ENCODE measurements at places on chromosomes 3 and 15.

- no peak for DNase-seq
Observed at GRCh38 chr15:25188551-25189101, 233.8 kb downstream of the SNRPN start.

DNA sequence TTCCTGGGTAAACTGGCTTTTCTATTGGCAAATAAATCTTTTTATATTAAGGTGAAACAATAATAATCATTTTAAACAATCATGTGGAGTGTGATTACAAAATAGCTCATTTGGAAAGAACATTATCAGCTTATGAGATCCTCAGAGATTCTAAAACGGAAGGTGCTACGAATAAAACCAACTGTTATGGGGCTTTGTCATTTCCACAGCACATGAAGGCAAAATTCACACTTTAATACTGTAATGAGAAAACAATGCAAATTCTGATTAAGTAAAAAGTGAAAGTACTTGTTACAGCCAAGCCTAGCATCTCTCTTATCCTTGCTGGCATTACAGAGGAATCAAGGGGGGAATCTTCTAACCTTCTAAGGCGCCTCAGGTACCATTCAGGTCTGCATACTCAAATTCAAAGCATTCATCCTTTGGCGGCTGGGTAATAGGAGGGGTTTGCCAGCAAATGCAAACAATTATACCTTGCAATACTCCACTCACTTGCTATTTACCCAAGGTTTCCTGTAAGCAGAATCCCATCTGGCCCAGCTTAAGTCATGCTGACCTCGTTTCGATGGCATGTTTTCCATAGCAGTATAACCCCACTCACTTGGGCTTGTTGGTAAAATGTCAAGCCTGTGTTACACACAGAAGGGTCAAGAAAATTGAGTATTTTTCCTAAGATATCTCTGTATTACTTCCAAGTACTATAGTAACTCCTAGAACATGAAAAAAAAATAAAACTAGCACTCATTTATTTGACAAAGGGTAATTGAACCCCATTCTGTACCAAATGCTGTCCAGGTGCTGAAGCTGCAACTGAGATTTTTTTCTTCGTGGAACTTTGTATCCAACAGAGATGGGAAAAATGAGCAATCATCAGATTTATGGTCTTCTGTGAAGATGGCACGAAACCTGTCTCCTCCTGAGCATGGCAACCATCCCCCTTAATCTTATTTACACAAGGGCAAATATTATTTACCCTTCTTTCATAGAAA is 183.7 kb upstream of the LMCD1 start:
- DNase-seq = no peak

- no peak for DNase-seq
Observed at GRCh38 chr3:45064512-45065372, 38.6 kb downstream of the CLEC3B start.

DNA sequence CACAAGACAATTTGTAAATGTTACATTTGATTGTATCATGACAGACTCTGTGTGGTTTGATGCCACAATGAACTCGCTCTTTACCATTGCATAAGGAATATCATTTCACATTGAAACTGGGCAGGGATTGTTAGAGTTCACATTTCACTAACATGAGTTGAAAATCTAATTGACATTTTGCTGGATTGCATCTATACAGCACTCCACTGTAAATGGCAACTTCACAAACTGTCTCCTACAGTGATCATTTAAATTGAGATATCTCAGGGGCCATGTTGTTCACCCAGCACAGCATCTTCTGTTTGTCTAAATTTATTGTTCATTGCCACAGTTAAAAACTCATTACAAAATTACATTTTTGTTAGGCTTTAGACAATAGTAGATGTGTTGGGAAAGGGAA is 499.4 kb downstream of the GBE1 start:
- DNase-seq = no peak

DNA sequence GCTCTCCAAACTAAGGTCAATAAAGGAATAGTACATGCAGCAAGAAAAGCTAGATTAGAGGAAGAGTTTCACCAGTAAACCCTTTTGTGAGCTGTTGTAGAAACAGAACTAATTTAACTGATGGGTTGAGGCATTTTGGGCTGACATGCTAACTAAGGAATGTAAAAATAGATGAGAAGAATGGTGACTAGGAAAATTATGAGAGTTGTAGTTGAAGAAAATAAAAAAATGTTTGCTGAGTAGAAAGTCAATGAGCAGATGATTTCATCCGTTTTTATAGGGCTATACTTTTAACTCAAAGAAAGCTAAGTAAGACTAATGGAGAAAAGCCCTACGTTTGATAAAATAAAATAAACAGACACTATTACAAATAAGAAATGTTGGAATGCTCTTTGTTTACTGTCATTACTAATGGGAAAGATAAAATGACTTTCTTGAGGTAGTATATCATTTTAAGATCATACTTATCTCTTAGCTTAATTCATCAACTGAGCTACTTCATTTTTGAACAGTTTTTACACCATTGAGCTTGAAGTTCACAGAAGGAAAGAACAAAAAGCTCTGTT is 209.4 kb upstream of the DPH6 start:
- no peak for DNase-seq

GRCh38 chr15:39242345-39242744 is 338.5 kb upstream of the THBS1 start:
- no peak for DNase-seq

DNA sequence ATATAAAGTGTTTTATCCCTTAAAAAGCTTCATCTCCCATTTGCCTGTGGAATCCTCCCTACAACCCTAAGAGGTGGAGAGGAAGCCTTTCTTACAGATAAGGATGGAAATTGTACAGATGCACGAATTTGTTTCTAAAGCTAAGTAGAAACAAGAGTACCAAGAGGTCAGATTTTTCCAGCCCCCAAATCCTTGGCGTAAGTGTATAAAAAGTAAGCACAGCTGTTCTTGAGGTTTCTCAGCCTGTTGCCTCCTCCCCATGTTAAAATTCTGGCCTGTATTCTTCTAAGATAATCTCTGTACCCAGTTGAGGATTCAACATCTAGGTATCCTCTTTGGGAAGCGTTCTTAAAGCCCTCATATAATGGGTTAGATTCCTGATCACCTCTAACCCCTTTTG is 34.9 kb downstream of the RAB7A start:
- no peak for DNase-seq

DNA sequence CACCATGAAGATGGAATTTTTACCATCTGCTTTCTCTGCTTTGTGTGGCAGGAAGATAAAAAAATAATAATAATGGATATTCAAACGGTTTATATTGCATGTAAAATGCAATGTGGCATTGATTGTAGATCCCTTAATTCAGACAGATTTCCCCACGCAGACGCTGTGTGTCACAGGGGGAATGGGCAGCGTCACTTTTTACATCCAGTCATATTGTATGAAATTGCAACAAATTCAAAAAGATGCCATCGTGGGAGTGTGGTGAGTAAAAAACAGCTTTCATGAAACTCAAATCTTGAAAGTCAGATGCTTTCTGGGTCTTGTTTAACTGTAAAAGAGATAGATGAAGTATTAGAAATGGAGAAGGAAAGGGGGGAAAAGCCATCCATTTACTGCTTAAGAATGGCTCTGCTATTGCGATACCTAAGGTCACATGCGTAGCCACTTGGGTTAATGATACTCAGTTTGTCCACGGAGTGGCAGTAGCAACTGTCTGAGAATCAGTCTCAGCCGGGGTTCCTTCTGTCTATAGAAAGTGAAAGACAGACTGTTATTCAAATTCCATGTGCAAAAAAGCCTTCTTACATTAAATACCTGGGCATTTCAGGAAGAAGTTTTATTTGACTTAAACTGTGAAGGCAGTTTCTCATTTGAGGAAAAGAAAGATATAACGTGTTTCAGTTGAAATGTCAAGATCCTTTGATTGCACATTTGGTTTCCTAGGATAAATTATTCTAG is 28.5 kb downstream of the BTD start:
- DNase-seq = peak; percentile 54

- no peak for DNase-seq
Observed at GRCh38 chr3:299590-300301, 103.2 kb downstream of the CHL1 start.

- peak; percentile 65 for DNase-seq
Observed at GRCh38 chr15:70156671-70157271, 59.1 kb upstream of the TLE3 start.

- peak; percentile 2 for DNase-seq
Observed at GRCh38 chr15:76056931-76057330, 2.9 kb upstream of the TMEM266 start.

- no peak for DNase-seq
Observed at GRCh38 chr3:52059781-52060180, 3.4 kb upstream of the DUSP7 start.

DNA sequence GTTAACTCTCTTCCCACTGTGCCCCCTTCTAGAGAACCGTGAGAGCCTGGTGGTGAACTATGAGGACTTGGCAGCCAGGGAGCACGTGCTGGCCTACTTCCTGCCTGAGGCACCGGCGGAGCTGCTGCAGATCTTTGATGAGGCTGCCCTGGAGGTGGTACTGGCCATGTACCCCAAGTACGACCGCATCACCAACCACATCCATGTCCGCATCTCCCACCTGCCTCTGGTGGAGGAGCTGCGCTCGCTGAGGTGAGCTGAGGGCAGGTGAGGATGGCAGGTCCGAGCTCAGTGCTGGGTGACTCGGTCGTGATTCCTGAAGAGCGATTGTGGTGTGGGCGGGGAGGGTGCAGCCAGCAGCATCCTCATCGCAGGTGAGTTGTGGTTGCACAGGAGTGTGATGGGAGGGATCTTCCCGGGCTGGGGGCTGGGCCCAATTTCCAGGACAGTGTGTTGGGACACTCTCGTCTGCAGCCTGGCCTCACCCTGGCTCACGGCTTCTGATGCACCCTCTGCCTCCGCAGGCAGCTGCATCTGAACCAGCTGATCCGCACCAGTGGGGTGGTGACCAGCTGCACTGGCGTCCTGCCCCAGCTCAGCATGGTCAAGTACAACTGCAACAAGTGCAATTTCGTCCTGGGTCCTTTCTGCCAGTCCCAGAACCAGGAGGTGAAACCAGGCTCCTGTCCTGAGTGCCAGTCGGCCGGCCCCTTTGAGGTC is 8.0 kb downstream of the MCM2 start:
- no peak for DNase-seq

DNA sequence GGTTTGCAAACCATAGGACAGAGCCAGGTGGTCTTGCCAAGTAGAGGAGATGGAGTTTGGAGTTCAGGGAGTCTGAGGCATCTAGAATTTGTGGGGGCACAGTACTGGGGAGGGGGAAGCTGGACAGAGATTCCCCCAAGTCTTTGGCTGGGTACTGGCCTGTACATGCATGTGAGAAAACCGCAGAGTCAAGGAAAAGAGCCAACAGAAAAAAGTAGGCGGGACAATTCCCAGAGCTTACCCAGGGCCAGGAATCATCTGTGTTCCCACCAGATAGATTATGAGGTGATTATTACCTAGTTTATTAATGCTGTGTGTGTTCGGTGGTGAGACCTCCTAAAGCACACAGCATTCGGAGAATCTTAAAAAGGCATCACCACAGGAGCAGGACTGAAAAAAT is 11.3 kb downstream of the LYSMD4 start:
- no peak for DNase-seq

DNA sequence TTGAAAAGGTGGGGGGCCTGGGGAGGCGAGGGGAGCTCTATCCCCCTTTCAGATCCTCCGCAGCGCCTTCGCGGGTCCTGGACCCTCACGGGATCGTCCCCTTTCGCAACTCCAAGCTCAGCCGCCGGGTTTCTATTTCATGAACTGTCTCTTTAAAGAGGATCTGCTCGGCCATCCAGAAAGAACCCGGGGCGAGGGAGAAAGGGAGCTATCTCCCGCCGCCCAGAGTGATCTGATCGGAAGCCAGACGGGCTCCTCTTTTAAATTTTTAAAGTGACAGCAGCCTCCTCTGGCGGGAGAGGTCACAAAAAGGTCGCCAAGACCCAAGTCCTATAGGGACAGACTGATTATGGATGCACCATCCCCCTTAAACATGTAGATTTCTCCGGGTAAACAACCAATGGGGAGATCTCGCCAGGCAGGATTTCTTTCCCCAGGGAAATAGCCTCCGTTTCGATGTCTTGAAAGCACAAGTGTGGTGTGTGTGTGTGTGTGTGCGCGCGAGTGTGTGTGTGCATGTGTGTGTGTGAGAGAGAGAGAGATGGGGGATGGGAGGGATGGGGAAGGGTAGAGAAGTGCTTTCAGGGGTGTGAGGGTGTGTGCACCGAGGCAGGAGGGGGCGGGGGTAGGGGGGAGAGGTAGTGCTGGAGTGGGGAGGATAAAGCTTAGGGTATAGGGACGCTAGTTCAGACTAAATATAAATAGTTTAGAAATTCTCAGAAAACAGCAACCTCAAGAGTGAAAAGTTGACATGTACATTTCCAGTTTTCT is 516.1 kb downstream of the MECOM start:
- peak; percentile 34 for DNase-seq

DNA sequence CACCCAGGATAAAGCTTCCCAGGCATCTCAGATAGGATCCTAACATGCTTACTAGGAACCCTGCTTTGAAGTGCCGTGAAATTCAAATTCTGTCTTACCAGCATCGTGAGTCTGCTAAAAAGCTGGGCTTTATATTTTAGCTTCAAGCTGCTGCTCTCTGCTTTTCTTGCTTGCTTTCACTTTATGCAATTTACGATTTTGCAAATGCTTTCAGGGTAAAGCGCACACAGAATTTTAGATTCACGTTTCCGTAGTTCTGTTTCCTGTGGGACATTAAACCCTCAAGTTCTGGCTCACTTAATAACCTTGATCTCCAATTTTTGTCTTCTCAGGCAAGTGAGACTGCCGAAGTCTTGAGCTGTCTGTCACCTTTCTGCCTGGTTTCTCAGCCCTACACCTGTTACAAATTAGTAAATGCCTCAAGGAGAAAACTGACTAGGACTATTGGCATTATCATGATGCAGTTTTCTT is 170.5 kb upstream of the TGFBR2 start:
- DNase-seq = no peak

Measured in NCI-H146 (cell line).